ENCODE measurements at places on chromosomes 5 and 9.

DNA sequence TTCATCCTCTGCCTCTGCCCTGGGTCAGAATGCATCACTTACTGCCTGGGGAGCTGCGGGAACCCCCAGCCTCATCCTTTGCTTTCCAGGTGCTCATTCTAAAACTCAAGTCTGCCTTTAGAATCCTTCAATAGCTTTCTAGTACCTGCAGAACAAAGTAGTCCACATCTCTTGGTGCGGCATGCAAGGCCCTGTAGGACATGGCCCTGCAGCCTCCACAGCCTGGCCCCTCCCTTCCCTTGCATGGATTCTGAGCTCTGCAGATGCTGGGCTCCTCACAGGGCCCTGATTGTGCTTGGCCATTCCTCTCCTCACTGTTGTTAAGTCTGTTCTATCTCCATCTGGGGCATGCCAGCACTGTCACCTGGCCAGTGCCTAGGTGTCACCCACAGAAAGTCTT is 141.6 kb downstream of the ADCY2 start:
- DNase-seq = no peak

DNA sequence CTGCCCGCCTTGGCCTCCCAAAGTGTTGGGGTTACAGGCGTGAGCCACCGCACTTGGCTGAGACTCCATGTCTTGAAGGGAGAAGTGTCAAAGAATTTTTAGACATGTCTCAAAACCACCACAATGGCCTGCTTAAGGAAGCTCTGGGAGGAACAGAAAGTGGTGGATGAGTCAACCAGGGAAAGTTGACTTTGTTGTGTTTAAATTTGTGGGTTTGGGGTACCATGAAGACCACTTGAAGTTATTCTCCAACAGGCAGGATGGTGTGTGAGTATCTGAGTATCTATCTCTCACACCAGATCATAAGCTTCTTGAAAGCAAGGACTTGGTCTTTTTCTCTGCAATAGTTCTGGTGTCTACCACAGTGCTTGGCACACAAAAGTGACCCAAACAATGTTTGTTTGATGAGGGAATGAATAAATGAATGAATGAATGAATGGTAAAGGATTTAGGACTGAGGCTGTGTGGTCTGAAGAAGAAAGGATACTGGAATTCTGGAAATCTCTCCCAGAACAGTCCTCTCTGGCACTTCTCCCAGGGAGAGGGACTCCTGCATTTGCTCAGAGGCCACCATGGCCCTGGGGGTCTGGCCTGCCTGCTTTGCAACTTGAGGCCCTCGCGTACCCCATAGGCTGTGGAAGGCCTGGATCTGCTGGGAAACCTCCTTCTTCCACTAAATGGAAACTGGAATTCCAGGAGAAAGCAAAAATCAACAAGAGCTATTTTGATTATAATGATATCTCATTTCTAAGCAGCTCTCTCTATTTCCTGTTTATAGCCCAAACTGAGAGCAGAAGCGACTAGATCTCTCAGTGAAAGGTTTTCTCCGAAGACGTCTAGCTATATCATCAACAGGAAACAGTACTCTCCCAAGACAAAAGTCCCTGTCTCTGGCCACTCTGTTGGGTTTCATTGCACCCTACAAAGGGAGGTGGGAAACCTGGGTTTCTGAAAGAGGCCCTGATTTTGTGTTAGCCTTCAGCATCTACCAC is 187.9 kb downstream of the PALM2AKAP2 start:
- no peak for DNase-seq

DNA sequence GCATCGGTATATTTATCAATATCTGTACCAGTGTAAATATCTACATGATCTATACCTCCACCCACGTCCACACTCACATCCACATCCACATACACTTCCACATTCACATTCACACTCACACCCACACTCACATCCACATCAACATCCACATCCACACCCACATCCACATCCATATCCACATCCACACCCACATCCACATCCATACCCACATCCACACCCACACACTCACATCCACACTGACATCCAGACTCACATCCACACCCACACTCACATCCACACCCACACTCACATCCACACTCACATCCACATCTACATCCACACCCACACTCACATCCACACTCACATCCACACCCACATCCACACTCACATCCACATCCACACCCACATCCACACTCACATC is 189.2 kb downstream of the IRX1 start:
- DNase-seq = no peak

- no peak for DNase-seq
Measured at GRCh38 chr5:178507151-178507932, 82.9 kb downstream of the COL23A1 start.

- no peak for DNase-seq
Measured at GRCh38 chr5:176998828-176999227, 7.8 kb downstream of the UIMC1 start.

- DNase-seq = no peak
Measured at GRCh38 chr9:86600977-86601376, 246.8 kb upstream of the TUT7 start.

- DNase-seq = no peak
Measured at GRCh38 chr5:63409737-63410136, 552.5 kb downstream of the HTR1A start.

Measured in thyroid gland (tissue), 4 donors.